ENCODE measurements at places on chromosomes 6 and 20. TPM values are rescaled to one million over a fixed set of nuclear protein-coding genes. Genes with fewer than 3 reads are reported as not detected.

GRCh38 chr20:64129146-64129782, 21.9 kb upstream of the NPBWR2 start:
- no peak for DNase-seq

- DNase-seq, result no peak
Measured at GRCh38 chr6:34544776-34545471, 11.2 kb downstream of the SPDEF start.

The BMP7 gene
- total RNA-seq, result 1.3 TPM

The TEAD3 gene
- total RNA-seq, result 35.6 TPM

The BEND6 gene
- total RNA-seq, result 2.1 TPM

The TNXB gene
- 120 TPM for total RNA-seq

The TBX18 gene
- total RNA-seq, result 13.3 TPM

Data from ovary (tissue), 10 donors.